ENCODE measurements at places on chromosomes 16 and 17. TPM values are rescaled to one million over a fixed set of nuclear protein-coding genes. Genes with fewer than 3 reads are reported as not detected.

DNA sequence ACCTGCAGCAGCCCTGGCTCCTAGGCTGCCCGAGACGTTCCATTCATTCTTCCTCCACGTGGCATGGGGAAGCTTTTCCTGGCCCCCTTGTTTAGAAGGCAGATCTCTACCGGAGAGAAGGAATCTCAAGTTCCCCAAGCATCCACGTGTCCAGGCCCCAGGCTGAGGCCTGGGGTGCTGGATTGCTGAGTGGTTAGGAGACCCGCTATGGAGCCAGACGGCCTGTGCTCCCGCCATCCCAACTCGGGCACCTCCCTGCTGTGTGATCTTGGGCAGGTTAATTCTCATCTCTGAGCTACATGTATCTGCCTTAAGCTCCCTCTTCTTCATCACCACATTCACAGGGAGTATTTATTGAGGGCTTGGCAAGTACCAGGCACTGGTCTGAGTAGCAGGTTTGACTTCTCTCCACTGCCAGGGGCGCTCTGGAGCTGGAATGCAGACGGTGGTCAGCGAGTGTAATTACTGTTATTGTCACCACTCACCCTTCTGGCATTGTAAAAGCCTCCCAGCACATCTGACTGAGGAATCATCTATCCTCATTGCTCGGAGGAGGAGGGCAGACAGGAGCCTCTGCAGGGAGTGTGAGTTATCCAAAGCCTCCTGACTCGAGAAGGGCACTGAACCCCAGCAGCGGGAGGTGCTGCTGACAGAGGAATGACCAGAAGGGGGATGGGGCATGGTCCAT lies 1.1 kb upstream of the ADGRG1 start:
- DNase-seq, result no peak

- DNase-seq, result no peak
These were observed 20.8 kb downstream of the TRPV2 start for GRCh38 chr17:16435925-16436886.

- DNase-seq, result peak; percentile 27
These were observed 426.7 kb upstream of the MAF start for GRCh38 chr16:80027007-80027965.

- no peak for DNase-seq
These were observed 23.2 kb upstream of the PHB1 start for GRCh38 chr17:49437696-49438435.

CTRB1 gene
- not detected for total RNA-seq

DPEP3 gene
- total RNA-seq, result 0.63 TPM

PGP gene
- 10.4 TPM for total RNA-seq

- DNase-seq, result no peak
These were observed 239.2 kb downstream of the PRKCA start for GRCh38 chr17:66541461-66542128.

DNA sequence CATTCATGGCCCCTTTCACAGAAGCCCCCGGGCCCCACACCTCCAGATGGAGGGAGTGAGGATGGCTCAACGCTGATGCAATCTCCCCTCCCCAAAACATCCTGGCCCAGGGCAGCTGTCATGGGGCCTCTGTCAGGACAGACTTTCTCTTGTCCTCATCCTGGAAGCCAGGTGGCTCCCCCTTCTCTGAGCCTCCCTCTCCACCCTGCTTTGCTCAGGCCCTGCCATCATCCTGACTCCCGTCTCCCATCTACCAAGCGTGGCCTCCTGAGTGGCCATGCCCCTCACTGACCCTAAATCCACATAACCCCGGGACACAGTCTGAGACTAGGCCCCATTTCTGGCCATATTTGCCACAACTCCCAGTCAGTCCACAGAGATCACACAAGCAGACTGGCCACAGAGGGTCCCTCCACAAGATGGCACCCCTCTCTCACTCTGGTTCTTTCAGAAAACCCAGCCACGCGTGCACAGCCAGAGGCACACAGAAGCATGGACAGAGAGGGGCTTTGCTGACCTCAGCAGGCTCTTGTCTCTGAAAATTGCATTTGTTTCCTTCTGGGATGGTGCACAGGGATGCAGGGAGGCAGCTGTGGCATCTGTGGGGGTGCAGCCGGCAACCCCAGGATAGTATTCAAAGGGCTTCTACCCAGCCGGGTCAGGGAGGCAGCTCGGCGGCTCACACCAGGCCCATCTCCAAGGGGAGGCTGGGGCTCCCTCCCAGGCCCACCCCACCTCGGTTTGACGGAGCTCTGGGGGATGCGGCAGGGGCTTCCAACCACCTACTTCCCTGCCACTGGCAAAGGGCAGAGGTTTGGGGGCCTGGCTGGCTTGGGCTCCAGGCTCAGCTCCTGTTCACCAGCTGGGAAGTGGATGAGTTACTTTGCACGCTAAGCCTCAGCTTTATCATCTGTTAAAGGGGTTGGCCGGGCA lies 16.9 kb downstream of the DOC2B start:
- DNase-seq, result no peak

ENDOV gene
- total RNA-seq, result 7.1 TPM

- no peak for DNase-seq
These were observed 13.1 kb upstream of the BCAR1 start for GRCh38 chr16:75264457-75264998.

DNA sequence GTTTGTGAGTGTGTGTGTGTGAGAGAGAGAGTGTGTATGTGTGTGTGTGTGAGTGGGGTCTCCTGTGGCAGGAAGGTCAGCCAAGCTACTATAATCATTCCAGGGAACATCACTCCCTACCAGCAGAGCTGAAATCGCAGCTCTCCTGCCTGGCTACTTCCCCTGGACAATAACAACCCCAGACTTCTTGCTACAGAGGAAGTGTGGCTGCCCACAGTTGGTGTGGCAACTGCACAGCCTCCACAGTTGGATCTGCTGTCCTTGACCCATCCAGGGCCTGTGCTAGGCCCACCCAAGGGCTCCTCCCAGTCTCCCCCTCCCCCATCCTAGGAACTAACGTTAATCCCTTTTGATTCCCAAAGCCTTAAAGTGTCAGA lies 1.5 kb downstream of the SLC13A5 start:
- DNase-seq, result no peak

DNA sequence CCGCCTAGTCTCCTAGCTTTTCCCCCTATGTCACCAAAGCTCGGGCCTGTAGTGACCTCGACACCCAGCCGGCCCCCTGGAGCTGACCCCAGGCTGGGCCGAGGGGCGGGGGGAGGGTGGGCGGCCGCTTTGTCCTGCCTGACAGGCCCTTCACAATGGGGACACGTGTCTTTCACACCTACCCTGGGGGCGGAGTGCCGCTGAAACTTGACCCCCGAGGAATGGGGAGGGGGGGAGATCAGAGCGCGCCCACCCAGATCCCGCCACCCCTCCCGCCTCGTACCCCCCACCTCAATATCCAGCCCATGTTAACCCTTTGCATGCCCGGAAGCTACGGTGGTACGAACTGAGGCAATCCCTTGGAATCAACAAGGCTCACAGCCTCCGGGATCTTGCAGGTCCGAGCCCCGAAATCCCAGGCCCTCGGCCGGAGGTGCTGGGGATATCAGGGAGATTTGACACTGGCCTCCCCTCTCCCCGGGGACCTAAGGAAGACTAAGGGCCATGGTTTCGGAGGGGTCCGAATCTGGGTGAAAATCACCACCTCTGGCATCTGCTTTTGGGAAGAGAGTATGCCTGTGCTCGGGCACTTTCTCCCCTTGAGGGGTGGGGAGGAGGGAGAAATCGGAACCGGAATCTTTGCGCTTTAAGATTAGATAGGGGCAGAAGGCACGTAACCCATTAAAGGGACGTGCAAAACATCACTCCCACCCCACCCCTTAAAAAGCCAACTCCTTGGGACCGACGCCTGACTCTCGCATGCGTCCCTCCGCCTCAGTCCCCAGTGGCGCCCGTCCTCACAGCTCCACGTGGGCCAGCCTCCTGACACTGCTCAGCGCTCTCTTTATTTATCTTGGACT lies 2.6 kb downstream of the NOG start:
- DNase-seq, result no peak

DNA sequence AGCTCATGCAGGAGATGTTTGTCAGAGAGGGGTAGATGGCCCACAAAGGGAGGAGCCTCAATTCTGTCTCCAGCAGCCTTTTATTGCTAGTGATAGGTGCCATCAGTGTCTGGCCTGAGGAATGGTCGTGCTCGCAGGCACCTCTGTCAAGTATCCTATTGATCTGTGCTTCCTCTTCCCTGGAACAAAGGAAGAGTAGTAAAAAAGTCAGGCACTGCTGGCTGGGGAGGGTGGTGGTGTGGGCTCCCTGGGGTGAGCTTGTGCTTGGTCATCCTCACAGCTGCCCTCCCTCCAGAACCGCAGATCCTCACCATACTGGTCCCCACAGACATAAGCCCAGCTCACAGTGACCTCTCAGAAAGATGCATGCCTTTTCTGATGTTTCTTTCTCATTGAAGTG lies 15.0 kb upstream of the SALL1 start:
- DNase-seq, result no peak

GRCh38 chr17:18044609-18045008 lies 5.4 kb downstream of the GID4 start:
- no peak for DNase-seq

DNA sequence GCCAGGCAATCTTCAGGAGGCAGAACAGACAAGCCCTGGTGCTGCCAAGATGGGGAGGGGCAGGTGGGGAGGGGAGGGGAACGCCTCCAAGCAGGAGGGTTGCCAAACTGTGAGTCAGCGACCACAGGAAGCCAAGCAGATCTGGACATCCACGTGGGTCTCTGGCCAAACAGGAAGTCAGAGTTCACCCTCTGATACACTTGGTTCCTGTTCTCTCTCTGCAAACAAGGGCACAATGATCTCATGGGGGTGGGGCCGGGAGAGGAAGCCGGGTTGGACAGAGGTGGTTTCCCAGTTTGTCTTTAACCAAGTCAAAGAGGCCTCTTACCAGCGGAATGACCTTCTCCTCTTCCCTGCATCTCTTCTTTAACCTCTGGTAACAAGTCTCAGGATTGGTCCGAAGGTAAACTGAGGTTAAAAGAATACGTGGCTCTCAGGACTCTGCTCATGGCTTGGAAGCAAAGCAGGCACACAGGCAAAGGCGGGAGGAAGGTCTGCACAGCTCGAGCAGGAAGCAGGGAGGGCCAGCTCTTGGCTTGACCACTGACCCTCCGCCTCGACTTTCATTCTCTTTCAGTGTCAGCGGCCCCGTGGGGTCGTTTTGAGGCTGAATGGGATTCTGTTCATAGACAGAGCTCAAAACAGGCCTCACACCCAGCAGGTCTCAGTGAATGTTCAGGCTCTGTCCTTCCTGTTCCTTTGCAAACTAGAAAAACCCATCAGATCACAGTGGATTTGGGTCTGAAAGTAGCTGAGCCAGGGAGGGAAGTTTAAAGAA lies 32.9 kb downstream of the TK2 start:
- peak; percentile 97 for DNase-seq

CTRB2 gene
- not detected for total RNA-seq

RSKR gene
- total RNA-seq, result 8.5 TPM

DNA sequence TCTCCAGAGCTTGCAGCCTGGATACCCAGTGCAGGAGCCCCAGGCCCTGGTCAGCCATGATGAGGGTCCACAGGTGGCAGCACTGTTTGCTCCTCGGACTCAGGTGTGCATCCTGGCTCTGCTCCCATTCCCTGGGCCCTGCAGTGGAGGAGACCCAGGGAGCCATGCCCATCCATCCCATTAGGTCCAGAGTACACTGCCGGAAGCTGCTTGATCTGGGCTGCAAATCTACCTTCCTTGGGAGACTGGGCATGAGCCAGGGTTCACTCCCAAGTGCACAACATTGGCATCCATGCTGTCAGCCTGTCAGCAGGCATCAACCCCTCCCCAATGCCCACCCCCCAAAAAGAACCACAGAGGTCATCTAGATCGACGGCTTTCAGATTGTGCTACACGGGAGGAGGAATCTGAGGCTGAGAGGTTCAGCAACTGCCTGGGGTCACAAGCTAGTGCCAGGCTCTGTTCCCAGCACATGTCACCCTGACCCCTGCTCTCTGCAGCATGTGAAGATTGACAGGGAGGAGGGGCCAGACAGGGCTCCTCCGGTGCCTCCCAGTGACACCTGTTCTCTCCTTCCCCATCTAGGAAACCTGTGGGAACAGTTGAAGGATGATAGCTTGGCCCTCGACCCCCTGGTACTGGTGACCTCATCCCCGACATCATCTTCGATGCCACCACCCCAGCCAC lies 15.7 kb downstream of the UNC119 start:
- no peak for DNase-seq

DNA sequence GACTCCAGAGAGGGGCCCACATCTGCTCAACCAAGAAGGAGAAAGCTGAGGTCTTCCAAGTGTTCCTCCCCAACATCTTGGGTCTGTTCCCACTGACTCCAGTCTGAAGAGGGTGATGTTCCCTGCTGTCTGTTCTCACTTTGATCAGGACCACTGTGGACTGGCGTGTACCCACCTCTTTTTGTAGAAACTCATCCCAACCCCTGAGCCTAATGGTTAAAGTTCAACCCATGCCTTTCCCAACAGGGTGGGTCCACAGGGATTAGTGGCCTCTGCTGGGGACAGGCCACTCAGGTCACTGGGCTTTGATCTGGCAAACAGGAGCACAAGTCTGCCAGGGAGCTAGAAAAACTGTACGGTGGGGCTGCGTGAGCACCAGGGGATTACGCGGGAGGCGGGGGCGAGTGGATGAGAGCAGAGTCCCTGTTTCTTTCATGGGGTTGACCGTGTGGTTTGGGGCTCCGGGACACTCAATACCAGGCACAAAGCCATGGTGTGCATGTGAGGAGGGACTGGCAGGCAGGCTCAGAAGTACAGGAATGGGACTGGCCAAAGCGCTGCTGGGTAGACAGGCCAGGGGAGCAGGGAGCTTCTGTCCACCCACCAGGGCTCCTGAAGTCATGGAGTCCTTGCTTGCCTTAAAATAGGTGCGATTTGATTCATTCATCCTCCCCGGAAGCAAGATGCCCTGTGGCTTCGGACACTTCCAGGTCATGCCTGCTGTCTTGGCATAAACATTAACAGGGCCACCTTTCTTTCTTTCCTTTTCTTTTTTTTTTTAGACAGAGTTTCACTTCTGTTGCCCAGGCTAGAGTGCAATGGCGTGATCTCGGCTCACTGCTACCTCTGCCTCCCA lies at the start of gene CA5A:
Gene CA5A (minus strand): TSS at position 155 of the 856 bp plus-strand sequence. CDS start 79 bp downstream, at position 76.
- DNase-seq, result no peak

DNA sequence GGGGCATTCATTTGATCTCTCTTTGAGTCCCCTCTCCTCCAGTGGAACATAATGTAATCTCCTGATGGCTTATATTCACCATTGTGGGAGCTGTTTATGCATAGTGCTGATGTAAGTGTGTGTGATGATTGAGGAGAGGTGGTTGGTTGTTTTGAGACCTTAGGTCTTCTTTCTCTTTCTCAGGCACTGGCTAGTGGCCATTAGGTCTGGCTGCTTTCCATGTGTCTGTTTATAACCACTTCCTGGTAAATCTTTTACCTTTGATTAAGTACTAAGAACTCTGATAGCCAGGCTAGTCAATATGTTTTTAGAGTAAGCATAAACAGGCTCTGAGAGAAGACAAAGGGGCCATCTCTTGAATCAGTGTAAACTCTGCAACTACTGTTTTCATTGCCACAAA lies 27.9 kb downstream of the VAT1L start:
- no peak for DNase-seq

DNAJA3 gene
- total RNA-seq, result 40.7 TPM

- no peak for DNase-seq
These were observed 10.5 kb upstream of the SALL1 start for GRCh38 chr16:51161440-51162195.

FSCN2 gene
- not detected for total RNA-seq

GRCh38 chr16:78641433-78641832 lies 542.0 kb downstream of the WWOX start:
- no peak for DNase-seq

GRCh38 chr16:69165584-69165983 lies 21.4 kb upstream of the SNTB2 start:
- DNase-seq, result no peak

- DNase-seq, result no peak
These were observed 118.5 kb upstream of the CACNG5 start for GRCh38 chr17:66716236-66717026.

GRCh38 chr16:68200088-68200783 lies 35.7 kb downstream of the ESRP2 start:
- no peak for DNase-seq

Measured in omental fat pad (tissue), 4 donors.